ENCODE measurements at places on chromosomes 12 and 14.
A peak's percentile ranks its signal among the peaks of the same experiment; 100 is the strongest.

GRCh38 chr12:27785882-27786570 lies 6.0 kb upstream of the MANSC4 start:
- DNase-seq = no peak

DNA sequence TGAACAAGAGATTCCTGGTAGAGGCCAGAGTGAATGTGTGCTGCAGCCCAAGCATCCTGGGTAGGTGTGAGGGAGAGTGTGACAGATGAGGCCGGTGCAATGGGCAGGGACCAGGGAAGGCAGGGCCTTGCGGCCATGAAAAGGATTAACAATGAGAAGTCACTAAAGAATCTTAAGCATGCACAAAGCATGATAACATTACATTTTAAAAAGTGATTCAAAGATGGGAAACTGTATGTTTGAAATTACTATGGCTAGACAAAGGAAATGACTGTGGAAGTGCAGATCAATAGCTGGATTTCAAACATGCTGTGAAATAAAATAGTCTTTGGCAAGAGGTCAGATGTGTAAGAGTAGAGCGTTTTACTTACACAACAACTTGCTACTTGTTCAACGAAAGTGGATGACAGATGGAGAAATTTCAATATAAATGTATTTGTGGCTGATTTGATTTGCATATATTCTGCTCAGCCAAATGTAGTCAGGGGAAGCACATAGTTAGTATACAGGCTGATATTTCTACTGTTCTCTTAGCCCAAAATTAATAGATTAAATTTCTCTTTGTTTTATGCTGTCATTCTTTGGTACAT lies 175.5 kb downstream of the CCDC59 start:
- no peak for DNase-seq

GRCh38 chr12:130655881-130656280 lies 60.2 kb downstream of the RIMBP2 start:
- no peak for DNase-seq

DNA sequence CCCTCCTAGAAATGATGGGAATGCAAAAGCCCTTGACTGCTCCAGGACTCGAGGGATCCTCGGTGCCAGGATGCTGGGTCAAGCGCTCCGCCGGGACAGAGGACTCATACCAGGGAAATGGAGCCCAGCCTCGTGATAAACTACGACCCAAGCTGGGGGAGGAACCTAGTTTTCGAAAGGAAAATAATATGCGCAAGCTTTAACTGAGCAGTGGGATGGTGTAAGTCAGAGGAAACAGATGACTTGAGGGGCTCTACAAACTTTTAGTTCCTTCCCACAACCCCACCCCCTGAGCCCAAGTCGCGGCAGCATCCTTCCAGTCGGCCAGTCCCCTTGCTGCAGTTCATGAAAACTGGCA lies 654 bp upstream of the SUPT16H start:
- DNase-seq = no peak

DNA sequence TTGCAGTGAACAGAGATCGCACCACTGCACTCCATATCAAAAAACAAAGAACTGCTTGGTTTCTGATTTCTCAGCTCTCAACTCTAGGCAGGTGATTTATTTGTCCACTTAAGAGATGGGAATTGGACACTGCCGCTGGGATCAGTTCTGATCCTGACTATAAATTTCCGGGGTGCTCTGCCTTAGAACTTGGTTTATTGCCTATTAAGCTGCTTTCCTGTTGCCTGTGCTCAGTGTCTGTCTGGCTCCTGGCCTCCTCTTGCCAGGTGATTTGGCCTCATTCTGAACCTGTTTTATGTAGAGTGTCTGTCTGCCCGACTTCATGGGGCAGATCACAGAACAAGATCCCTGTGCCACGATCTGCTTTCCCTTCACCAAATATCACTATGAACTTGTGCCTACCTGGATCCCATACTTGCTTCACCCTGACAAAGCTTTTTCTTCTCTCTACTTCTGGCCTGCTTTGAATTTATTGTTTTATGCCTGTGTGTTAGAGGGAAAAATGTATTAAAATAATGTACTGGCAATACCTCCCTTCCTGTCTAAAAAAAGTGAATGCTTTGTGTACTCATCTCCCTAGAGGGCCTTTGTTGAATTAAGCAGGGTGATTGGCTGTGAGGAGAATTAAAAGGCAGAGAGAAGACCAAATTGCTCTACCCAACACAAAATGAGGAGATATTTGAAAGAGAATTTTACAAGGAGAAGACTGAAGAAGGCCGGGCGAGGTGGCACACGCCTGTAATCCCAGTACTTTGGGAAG lies 27.6 kb downstream of the CDKN1B start:
- DNase-seq = no peak

- no peak for DNase-seq
Measured at GRCh38 chr12:92566448-92567019, 136.3 kb upstream of the PLEKHG7 start.

GRCh38 chr14:89312932-89313331 lies 104.1 kb downstream of the FOXN3 start:
- no peak for DNase-seq

DNA sequence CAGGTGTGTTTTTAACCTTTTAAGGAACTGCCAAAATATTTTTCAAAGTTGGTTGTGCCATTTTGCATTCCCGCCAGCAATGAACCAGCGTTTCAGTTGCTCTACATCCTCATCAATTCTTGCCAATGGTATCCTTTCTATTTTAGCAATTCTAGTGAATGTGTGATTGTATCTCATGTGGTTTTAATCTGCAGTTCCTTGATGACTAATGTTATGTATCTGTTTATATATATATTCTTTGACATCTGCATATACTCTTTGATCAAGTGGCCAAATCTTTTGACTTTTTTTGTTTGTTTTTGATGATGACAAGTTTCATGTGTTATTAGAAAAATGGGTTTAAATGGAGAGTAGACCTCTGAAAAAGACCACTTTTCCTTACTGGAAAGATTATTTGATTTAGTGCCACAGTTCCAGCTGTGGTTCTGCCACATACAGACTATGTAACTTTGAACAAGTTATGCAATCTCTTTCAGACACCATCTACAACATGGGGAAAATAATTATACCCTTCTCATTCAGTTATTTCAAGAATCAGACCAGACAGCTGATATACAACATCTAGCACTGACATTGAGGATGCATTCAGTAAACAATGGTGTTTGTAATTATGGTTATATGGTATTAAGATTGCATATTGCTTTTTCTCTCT lies 146.3 kb upstream of the CNOT2 start:
- no peak for DNase-seq

- no peak for DNase-seq
Measured at GRCh38 chr14:42736408-42736807, 1129.7 kb downstream of the LRFN5 start.

- no peak for DNase-seq
Measured at GRCh38 chr12:9763025-9763424, 2.3 kb upstream of the CD69 start.

DNA sequence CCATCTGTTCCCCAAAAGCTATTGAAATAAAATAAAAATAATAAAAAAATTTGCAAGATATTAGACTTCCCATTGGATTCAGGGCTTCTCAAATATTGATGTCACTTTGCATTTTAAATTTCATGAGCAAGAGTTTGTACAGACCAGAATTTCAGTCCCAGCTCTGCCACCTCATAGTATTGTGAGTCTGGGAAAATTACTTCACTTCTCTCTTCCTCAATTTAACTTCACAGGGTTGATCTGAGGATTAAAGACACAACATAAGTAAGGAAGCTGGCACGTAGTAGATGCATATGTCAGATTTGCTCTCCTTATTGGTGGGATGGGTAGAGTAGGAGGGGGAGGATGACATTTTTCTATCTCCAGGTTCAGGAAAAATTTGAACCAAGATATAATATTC lies 32.8 kb downstream of the COX8C start:
- DNase-seq = no peak

DNA sequence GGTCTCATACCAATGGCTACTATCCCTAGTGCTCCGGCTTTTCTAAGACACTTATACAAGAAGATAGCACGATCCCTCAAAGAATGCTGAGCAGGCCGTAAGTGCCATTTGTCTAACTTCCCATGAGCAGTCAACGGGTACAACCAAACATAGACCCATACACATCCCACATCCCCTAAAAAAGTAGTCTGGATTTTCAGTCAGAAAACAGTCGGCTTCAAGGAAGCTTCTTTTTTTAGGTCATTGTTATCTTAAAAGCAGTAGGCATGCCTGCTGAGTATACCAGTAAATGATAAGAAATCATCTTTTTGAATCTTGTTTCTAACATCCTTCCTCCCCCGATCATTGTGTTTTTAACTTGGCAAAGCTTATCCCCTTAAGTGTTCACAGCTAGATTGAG lies 19.8 kb downstream of the OSBPL8 start:
- no peak for DNase-seq

GRCh38 chr14:23640524-23641141 lies 4.5 kb downstream of the DHRS2 start:
- DNase-seq = peak; percentile 56

GRCh38 chr12:16229676-16230075 lies 47.8 kb downstream of the SLC15A5 start:
- DNase-seq = peak; percentile 14

DNA sequence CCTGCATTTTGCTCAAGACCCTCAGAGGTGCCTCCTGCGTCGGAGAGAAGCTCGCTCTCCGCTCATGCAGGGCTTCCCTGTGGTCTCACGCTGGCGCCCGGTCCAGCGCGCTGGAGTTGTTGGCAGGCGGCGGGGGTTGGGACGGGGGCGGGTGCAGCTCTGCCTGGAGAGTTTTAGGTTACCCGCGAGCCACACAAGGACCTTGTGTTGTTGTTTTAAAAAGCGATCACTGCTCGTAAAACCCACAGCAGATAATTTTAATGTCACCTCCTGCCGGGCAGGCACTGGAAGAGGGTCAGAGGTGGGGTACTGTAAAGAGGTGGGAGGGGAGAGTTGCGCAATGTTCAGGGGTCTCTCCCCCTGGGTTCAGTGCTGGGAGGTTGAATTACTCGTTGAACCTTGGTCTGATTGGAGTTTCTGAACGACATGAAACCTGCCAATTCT lies 850 bp downstream of the SMOC1 start:
- no peak for DNase-seq

DNA sequence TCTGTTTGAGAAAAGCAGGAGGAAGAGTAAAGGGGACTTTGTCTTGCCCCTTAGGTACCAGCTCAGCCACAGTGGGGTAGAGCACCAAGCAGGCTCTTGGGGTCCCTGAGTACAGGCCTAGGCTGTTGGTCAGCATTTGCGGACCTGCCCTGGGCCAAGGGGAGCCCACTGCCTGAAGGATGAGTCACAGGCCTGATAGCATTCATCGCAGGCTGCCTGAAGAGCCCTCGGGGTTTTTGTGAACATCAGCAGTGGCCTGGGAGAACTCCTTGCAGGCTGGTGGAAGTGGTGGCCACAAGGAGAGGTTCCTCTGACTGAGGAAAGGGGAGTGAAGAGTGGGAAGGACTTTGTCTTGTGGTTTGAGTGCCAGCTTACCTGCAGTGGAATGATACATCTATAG lies 25.0 kb upstream of the P2RX7 start:
- DNase-seq = no peak

GRCh38 chr12:82663893-82664292 lies 22.8 kb upstream of the TMTC2 start:
- DNase-seq = no peak

- no peak for DNase-seq
Measured at GRCh38 chr14:50740856-50741255, 72.8 kb upstream of the SAV1 start.

GRCh38 chr12:124020514-124020949 lies 47.5 kb downstream of the ZNF664 start:
- DNase-seq = no peak

- no peak for DNase-seq
Measured at GRCh38 chr12:95277139-95277538, 59.5 kb downstream of the VEZT start.

GRCh38 chr14:93940437-93940836 lies 13.3 kb downstream of the FAM181A start:
- DNase-seq = no peak

DNA sequence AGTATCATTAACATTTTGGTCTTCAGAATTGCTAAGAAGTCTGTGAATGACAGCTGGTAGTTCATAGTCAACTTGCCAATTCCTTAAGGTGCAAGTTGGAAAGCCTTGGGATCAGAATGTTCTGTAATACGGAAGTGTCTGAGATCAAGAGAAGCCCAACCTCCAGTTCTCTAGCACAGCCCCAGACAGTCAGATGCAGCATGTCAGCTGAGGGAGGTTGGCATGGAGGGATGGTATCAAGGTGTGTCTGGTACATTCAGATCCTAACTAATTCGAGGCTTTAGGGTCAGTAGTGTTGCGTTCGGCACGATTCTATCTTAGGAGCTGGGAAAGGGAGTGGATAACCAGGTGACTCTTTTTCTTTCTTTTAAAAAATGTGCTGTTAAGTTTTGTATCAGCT lies 38.3 kb downstream of the FNTB start:
- no peak for DNase-seq

GRCh38 chr12:53699678-53700025 lies 23.8 kb upstream of the ATP5MC2 start:
- DNase-seq = no peak

GRCh38 chr12:10119066-10119465 lies 10.9 kb downstream of the CLEC7A start:
- no peak for DNase-seq

DNA sequence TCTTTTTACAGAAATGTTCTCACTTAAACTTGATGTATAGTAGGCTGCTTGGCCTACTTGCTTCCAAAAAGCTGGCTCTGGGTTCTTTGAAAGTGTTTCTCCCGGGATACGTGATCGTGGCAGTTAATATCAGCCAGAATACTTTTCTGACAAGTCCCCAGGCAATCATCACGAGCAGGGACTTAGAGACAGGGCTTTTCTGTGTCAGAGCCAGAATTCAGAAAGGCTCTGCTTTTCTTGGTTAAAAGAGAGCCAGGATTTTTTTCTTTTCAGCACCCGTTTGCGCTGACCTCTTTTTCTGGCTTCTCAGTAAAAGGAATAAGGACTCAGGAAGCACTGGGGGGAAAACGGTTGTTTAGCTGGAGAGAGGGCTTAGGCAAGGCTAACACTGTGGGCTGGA lies 57.8 kb upstream of the ARHGAP5 start:
- no peak for DNase-seq

- DNase-seq = no peak
Measured at GRCh38 chr12:121352682-121353018, 439 bp upstream of the ANAPC5 start.

- no peak for DNase-seq
Measured at GRCh38 chr14:68124979-68125731, 305.6 kb downstream of the RAD51B start.

GRCh38 chr14:96989306-96989705 lies 192.1 kb downstream of the VRK1 start:
- DNase-seq = peak; percentile 78

- DNase-seq = no peak
Measured at GRCh38 chr12:51848326-51848727, at the start of gene FIGNL2. TSS of gene FIGNL2 (minus strand) at chr12:51848718. CDS start at chr12:51822413, 26,305 bp downstream.

GRCh38 chr14:101564819-101565698 lies 3.8 kb downstream of the DIO3 start:
- no peak for DNase-seq

GRCh38 chr12:116391501-116391900 lies 114.0 kb upstream of the MED13L start:
- DNase-seq = no peak
